Transverse colon (tissue), 4 donors: ENCODE measurements at places on chromosomes 3 and 15.

DNA sequence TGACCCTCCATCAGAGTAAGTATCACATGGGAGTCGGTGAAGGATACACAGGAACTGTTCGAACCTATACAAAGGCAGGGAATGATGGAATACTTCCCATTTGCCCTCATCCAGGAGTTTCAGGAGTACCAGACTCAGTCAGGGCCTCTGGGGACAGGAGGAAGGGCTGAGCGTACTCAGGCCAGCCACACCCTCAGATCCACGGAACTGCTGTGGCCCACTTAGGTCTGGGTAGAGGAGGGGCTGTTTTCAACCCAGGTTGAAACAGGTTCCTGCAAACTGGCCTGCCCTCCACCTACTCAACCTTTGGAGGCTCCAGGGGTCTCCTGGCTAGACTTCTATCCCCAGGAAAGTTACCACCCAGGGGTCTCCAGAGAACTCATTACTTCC lies 6.7 kb upstream of the IGDCC3 start:
- H3K4me3 ChIP-seq: no peak overlapping the region
- H3K36me3 ChIP-seq: no peaks in the 10 kb centered on the region
- no peak for DNase-seq
- H3K4me1 ChIP-seq: peaks cover 14% of the 10 kb centered on the region
- H3K27me3 ChIP-seq: peaks cover 31% of the 10 kb centered on the region

DNA sequence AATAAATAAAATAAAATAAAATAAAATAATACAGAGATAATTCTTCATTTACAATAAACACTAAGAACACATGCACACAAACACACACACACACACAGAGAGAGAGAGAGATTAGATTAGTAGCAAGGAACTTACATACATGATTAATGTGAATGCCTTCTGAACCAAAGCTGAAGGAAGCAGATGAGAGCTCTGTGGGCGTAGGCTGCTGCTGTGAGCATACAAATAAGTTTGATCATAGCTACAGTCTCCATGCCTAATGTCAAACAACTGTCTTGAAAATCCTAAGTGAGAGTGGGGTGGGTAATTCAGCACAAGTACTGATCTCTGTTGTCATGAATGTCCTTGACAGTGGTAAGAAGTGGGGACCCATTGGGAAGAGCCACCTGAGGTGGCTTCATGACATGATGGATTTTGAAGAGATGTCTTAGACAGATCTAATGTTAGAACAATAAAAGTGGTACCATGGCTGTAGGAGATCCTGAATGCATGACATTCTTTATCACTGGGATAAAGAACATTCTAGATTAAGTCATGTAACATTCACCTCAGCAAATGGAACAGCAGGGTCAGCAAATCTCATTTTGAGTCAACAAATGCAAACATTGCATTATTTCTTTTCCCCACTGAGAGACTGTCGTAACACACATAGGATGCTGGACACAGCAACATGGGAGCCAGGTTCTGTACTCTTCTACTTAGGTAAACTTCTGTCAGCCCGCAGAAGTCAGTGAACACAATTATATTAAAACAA lies 46.2 kb downstream of the CHL1 start:
- H3K27me3 ChIP-seq: no peaks in the 10 kb centered on the region
- no peak overlapping the region for H3K4me3 ChIP-seq
- no peak for DNase-seq
- H3K36me3 ChIP-seq: no peaks in the 10 kb centered on the region

- H3K27ac ChIP-seq: no peak overlapping the region
- no peaks in the 10 kb centered on the region for H3K36me3 ChIP-seq
- H3K4me1 ChIP-seq: no peaks in the 10 kb centered on the region
- no peak for DNase-seq
Observed at GRCh38 chr15:34065261-34065660, 26.3 kb upstream of the AVEN start.

DNA sequence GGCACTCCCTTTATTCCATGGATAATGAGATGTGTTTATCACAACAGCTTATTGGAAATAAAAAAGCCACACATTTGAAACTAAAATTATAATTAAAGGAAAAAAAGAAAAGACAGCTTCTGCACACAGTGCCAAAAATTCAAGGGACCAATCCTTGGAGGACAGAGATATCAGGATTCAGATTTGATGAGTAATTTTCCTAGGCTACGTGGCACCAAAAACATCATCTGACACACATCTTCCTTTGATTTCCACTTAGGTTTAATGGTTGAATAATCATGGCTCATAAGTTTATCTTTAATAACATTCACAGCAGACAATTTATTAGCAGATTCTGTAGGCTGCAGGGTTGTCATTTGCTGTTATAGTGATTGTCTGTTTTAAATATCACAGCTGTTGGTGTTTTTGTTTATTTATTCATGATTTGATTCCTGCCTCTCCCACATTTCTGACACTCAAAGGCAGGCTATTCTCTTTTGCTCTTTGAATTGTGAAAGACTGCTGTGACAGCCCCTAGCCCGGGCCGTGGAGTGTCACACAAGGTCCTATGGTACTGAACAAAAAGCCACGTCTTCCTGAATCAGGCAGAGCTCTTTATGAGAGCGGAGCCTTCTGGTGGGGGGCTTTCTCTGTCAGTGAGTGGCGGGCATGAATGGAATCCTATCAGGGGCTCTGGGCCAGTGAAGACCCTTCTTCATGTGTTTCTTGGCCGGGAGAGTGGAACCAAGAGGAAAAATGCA lies 708.5 kb downstream of the SQOR start:
- no peak overlapping the region for H3K27ac ChIP-seq
- H3K4me3 ChIP-seq: no peak overlapping the region
- DNase-seq: no peak
- H3K4me1 ChIP-seq: no peaks in the 10 kb centered on the region
- H3K36me3 ChIP-seq: no peaks in the 10 kb centered on the region

- no peak overlapping the region for H3K4me3 ChIP-seq
- H3K36me3 ChIP-seq: no peaks in the 10 kb centered on the region
- peaks cover 11% of the 10 kb centered on the region for H3K4me1 ChIP-seq
- H3K27me3 ChIP-seq: no peaks in the 10 kb centered on the region
- no peak overlapping the region for H3K27ac ChIP-seq
- DNase-seq: no peak
Observed at GRCh38 chr15:85477730-85478129, 97.3 kb downstream of the AKAP13 start.

DNA sequence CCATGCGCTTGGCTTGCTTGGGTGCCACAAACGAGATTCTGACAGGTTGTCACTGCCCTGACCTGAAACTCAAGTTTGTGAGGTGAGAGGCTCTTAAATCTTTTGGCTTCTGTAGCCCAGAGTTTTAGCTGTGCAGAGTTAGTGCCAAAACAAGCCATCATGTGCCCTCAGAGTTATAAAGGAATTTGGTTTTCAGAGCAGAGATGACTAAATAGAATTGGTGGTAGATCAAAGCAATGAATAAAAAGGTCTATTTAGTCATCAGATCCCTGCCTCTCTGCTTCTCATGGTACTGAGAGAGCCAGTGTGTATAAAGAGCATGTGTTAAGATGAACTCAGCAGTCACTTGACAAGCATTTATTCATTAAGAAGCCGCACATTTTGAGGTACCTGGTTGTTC lies 207.5 kb upstream of the DPH6 start:
- DNase-seq: no peak
- no peak overlapping the region for H3K27ac ChIP-seq
- no peaks in the 10 kb centered on the region for H3K36me3 ChIP-seq
- no peak overlapping the region for H3K4me3 ChIP-seq
- peaks cover 6% of the 10 kb centered on the region for H3K4me1 ChIP-seq

GRCh38 chr3:72185549-72186399 lies 400.8 kb upstream of the PROK2 start:
- no peaks in the 10 kb centered on the region for H3K36me3 ChIP-seq
- no peaks in the 10 kb centered on the region for H3K4me1 ChIP-seq
- no peak overlapping the region for H3K4me3 ChIP-seq
- H3K27me3 ChIP-seq: no peaks in the 10 kb centered on the region
- DNase-seq: no peak

- no peak for DNase-seq
- no peaks in the 10 kb centered on the region for H3K36me3 ChIP-seq
- H3K27me3 ChIP-seq: no peaks in the 10 kb centered on the region
- no peak overlapping the region for H3K27ac ChIP-seq
- no peaks in the 10 kb centered on the region for H3K4me1 ChIP-seq
- H3K4me3 ChIP-seq: no peak overlapping the region
Observed at GRCh38 chr3:107942951-107943749, 147.7 kb downstream of the CD47 start.

GRCh38 chr3:112308151-112308911 lies 14.3 kb upstream of the SLC9C1 start:
- H3K36me3 ChIP-seq: no peaks in the 10 kb centered on the region
- H3K4me3 ChIP-seq: no peak overlapping the region
- no peak for DNase-seq
- no peak overlapping the region for H3K27ac ChIP-seq
- H3K27me3 ChIP-seq: no peaks in the 10 kb centered on the region
- no peaks in the 10 kb centered on the region for H3K4me1 ChIP-seq
